Activated T-helper 2 cell treated with anti-CD3 and anti-CD28 coated beads, Interferon-gamma antibody, Interleukin-2, Interleukin-4, amounts not matched to agents 10 μg/mL and 5 μg/mL and 100 μg/mL, durations not matched to agents 14 hours and 24 hours and 36 hours (primary cell): ENCODE measurements at places on chromosomes 7 and 10. TPM values are rescaled to one million over a fixed set of nuclear protein-coding genes. Genes with fewer than 3 reads are reported as not detected.
A peak's percentile ranks its signal among the peaks of the same experiment; 100 is the strongest.

DNA sequence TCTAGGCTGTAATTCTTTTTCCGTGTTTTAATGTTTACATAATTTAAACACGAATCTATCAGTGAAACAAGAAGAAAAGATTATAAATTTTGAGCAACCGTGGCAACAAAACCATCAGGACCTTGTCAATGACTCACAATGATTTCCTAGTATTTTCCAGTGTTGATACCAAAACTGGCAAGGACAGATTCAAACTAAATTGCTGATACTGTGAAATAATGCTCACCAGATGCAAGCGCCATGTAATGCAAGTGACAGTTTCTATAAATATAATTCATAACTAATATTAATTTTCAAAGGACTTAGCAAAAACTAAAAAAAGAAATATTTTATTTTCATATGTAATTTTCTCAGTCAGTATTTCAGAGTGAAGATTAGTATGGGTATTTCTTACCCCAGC is 203.6 kb downstream of the LRRN3 start:
- DNase-seq: no peak
- H3K36me3 ChIP-seq: no peaks in the 10 kb centered on the region
- H3K4me3 ChIP-seq: no peak overlapping the region
- H3K27me3 ChIP-seq: no peaks in the 10 kb centered on the region
- peaks cover 4% of the 10 kb centered on the region for H3K4me1 ChIP-seq
- H3K27ac ChIP-seq: no peak overlapping the region

DNA sequence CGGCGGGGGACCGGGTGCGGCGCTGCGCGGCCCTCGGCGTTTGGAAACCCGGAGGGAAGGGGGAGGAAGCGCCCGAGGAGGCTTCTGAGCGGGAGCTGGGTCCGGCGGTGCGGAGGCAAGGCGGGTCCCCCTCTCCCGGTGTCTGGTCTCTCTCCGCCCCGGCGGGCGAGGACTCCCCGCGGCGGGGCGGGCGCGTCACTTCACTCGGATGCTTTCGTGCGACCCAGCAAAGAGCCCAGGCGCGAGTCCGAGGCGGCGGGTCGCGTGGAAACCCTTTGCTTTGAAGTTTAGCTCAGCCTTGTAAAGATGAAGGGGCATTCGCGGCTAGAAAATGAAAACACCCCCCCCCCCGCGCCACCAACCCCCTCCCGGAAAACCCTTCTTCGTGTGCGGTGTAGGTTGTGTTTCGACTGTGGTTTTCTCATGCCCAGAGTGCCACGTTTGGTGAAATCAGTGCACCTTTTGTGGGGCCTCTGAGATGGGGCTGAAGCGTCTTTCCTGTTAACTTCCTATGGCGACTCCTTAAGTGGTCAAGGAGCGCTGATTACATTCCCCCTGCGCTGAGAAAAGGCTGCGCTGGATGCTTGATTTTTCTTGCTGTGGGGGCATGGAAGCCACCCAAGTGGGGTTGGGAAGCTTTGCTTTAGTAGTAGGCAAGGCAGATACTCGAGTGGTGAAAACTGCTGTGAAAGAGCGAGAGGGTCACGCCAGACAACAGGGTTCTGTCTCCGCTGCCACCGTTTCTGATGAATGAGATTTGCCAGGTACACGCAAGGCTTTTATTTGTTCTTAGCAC is 876 bp downstream of the GNAI1 start:
- no peaks in the 10 kb centered on the region for H3K36me3 ChIP-seq
- H3K27ac ChIP-seq: peak overlapping the region; percentile 60
- peak overlapping the region; percentile 74 for H3K4me3 ChIP-seq
- peaks cover 28% of the 10 kb centered on the region for H3K4me1 ChIP-seq

Gene DENND11
- total RNA-seq: 32.0 and 32.8 TPM in 2 replicates

Gene ARMC10
- total RNA-seq: 46.9 and 49.1 TPM in 2 replicates

Gene HTR7
- total RNA-seq: not detected in 2 replicates

Gene NKX1-2
- total RNA-seq: not detected in 2 replicates
